ENCODE measurements at places on chromosomes 16 and 17.
A peak's percentile ranks its signal among the peaks of the same experiment; 100 is the strongest.

DNA sequence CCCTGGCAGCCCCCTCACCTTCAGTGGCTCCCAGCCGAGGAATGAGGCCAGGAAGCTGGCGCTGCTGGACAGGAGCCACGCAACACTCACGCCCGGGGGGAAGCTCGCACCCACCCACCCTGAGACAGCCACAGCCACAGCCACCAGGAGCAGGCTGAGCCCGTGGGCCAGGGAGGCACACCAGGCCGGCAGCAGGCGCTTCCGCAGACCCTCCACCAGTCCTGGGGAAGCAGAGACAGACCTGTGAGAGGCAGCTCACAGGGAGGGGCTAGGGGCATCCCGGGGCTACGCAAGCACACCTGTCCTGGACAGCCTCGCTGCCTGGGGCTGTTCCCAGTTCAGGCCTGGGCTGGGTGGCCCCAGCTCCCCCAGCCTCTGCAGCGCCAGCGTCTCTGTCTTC, 41.9 kb downstream of the PKD1 start:
- DNase-seq = no peak

GRCh38 chr16:58503166-58503862, 3.4 kb downstream of the NDRG4 start:
- no peak for DNase-seq

- no peak for DNase-seq
Observed at GRCh38 chr17:66432996-66433551, 130.7 kb downstream of the PRKCA start.

- peak; percentile 69 for DNase-seq
Observed at GRCh38 chr17:44587339-44587738, 30.1 kb downstream of the FZD2 start.

DNA sequence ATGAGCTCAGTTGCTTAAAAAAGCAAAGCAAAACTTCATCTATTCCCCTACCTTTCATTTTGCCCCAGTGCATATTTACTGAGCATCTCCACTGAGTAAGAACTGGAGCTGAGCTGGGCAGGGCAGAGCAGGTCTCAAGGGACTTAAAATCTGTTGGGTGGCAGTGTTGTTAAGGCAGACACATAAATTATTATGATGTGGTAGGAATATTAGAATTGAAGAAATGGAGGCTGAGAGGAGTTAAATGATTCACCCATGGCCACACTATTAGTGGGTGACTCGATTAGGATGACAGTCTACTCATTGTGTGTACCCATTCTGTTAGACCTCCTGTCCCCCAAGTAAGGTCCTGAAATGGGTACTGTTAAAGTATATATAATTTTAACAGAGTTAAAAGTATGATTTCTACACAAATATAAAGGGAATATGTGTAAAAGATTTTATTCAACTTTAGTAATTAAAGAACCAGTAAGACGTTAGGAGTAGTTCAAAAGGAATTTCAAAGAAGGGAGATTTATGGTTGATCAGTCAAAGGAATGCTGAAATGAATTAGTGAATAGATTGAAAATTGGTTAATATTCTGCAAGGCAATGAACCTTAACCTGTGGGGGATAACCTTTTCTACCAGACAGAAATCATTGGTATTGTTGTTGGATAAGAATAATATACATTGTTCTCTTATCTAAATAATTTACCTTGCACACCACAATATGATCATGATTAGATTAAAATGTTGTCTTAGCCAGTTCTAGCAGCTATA, 17.5 kb downstream of the ITGB3 start:
- no peak for DNase-seq

DNA sequence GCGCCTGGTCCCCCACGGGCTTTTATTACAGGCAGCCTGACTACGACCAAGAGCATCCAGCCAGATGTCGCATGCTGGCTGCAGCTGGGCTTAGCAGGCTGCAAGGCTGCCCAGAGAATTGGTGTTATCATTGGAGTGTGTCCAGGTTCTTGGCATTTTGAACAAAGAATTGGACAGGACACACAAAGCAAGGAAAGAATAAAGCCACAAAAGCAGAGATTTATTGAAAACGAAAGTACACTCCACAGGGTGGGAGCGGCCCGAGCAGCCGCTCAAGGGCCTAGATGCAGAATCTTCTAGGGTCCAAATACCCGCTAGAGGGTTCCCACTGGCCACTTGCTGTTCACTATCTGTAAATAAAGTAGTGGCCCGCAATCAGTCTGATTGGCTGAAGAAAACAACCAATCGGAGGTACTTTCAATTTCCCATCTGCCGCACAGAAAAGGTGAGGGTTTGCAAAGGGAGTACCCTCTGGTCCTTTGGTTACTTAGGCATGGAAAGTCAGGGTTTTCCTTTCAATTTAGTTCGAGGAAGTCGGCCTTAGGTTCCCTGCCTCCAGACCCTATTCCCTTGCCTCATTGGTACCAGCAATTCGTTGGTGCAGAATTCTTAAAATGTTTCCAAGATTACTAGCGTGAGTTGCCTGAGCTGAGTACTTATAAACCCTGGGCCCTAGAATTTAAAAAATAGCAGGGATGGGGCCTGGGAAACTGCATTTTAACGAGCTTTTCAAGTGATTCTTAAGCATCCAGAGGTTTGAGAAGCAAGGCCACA, 38.5 kb upstream of the CNEP1R1 start:
- DNase-seq = peak; percentile 42

All from stromal cell of bone marrow (primary cell).